Frontal cortex (tissue), 4 donors: ENCODE measurements at places on chromosomes 13 and 19.

DNA sequence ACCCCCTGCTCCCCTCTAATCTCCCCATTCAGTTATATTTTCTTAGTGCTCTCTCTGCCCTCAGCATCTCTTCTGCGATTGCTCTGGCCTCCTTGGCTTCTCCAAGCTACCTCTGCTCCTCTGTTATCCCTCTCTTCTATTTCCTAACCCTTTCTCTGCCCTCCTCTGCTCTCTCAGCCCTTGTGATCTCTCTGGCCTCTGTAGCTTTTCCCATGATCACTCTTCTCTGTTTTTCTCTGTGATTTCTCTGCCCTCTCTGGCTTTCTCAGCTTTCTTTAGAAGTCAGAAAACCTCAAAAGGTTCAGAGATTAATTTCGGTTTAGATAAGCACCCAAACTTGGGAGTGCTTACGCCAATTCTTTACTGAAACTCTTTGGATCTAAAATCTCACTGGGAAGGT lies 795.0 kb downstream of the DIAPH3 start:
- no peak for DNase-seq

GRCh38 chr19:29806098-29806866 lies 5.5 kb upstream of the CCNE1 start:
- DNase-seq = no peak

GRCh38 chr13:46475541-46475991 lies 77.4 kb upstream of the LRCH1 start:
- DNase-seq = no peak

GRCh38 chr19:36054733-36055686 lies at the start of gene WDR62:
TSS of gene WDR62 (plus strand) at chr19:36054897. CDS start at chr19:36054972, 75 bp downstream.
- peak; percentile 95 for DNase-seq

DNA sequence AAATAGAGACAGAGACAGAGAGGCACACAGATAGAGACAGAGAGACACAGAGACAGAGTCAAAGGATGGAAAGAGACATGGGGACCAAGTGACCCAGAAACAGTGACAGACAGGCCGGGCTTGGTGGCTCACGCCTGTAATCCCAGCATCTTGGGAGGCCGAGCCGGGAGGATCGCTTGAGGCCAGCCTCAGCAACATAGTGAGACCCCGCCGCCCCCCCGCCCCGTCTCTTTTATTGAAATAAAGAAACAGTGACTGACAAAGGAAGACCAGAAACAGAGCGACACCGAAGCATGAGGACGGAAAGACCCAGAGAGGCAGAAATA lies 848 bp upstream of the NECTIN2 start:
- no peak for DNase-seq

DNA sequence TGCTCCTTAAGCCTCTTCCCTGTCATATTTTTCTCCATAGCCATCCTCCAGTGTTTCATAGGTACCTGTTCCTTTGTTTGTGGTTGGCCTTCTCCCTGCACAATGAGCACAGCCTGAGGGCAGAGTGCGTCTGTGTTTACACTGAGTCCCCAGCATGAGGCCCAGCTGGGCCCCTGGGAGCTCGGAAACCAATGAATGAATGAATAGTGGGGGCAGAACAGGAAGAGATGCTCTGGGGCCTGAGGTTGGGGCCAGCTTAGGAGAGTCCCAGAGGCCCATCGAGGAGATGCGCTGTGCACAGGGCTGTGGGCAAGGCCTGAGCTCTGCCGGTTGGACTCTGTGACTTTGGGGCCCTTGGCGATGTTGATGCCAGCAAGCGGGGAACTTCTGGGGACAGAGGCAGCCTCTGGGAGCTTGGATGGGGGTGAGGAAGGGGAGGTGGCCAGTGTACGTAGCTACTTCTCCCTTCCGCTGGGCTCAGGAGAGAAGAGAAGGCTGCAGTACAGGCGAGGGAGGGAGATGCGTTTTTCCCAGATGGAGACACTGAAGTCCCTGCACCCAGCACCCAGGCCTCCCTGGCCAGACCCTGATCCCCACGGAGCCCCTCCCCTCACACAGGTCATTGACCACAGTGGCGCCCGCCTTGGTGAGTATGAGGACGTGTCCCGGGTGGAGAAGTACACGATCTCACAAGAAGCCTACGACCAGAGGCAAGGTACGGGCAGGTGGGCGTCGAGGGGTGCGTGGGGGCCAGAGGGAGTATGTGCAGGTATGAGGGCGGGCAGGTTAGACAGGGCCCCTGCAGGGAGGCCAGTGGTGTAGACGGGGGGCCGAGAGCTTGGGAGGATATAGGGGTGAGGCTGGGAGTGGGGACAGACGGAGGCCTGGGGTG lies 5.1 kb downstream of the TBCB start:
- no peak for DNase-seq

DNA sequence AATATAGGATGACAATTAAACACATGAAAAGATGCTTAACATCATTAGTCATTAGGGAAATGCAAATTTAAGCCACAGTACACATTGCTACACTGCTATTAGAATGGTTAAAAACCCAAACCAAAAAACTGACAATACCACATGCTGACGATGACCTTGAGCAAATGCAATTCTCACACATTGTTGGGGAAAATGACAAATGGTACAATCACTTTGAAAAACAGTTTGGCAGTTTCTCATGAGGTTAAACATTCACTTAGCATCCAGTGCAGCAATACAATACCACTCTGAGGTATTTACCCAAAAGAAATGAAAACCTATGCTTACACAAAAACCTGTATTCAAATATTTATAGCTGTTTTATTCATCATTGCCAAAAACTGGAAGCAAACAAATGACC lies 11.3 kb downstream of the FLT3 start:
- DNase-seq = no peak

DNA sequence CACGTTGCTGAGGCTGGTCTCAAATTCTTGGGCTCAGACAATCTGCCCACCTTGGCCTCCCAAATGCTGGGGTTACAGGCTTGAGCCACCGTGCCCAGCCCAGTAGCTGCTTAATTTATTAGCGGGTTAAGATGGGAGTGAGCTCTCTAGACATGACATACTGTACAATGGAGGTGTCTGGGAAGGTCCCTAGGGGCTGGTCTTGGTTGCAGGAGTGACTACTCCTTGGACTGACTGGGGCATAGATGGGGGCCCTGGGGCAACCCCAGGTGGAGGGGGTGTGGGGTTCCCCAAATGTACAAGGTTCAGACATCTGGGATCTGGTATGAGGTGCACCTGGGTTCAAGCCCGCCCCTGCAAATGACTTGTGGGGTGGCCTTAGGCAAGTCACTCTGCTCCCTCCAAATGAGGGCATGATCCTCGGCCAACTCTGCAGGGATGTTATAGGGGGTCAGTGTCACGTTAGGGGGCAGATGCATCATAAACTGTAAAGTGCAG lies 12.8 kb downstream of the CIB3 start:
- no peak for DNase-seq

DNA sequence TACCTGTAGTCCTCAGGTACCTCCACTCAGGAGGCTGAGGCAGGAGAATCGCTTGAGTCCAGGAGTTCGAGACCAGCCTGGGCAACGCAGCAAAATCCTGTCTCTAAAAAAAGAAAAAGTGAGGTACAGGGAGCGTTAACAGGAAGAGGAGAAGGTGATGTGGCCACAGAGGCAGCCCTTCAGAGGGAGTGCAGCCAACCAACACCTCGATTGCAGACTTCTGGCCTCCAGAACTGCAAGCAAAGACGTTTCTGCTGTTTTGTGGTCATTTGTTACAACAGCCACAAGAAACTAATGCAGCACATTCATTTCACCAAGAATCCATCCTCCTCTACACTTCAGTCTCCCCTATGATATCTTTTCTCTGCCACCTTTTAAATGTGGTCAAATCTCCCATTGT lies 145.2 kb downstream of the USP12 start:
- no peak for DNase-seq

DNA sequence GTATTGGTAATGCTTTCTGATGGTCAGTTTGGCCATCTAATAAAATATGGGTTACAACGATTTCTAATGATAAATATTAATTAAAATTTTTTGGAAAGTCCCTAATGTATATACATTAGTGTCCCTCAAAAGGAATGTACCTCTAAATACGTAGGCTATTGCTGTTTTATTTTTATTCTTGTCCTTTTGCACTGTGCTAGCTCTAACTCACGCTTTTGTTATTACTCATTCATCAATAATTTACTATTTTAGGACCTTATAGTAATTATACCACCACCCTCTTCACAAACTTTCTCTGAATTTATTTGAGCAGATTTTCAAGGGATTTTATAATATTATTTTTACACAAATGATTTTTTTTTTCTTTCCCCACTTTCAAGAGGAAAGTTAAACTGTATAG lies 795.9 kb upstream of the PCDH9 start:
- no peak for DNase-seq

GRCh38 chr19:32313569-32314265 lies 31.7 kb upstream of the ZNF507 start:
- DNase-seq = no peak

GRCh38 chr19:2728783-2729387 lies 7.7 kb upstream of the DIRAS1 start:
- no peak for DNase-seq

DNA sequence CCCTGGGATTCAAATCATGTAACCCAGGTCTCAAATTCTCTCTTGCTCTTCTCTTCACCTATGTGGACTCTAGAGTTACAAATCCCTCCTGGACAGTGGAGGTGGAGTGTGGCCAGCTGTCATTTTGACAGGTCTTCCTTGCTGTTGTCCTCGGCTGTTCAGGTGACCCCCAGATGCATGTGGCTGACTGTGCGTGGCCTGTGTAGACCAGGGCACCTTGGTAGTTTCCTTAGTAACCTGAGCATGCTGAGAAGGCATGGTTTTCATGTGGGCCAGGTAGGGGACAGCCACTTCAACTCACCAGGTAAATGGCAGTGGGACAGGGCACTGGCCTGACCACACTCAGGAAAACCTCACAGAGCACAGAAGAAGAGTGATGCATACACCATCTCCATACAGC lies 155.0 kb upstream of the TSHZ3 start:
- no peak for DNase-seq

DNA sequence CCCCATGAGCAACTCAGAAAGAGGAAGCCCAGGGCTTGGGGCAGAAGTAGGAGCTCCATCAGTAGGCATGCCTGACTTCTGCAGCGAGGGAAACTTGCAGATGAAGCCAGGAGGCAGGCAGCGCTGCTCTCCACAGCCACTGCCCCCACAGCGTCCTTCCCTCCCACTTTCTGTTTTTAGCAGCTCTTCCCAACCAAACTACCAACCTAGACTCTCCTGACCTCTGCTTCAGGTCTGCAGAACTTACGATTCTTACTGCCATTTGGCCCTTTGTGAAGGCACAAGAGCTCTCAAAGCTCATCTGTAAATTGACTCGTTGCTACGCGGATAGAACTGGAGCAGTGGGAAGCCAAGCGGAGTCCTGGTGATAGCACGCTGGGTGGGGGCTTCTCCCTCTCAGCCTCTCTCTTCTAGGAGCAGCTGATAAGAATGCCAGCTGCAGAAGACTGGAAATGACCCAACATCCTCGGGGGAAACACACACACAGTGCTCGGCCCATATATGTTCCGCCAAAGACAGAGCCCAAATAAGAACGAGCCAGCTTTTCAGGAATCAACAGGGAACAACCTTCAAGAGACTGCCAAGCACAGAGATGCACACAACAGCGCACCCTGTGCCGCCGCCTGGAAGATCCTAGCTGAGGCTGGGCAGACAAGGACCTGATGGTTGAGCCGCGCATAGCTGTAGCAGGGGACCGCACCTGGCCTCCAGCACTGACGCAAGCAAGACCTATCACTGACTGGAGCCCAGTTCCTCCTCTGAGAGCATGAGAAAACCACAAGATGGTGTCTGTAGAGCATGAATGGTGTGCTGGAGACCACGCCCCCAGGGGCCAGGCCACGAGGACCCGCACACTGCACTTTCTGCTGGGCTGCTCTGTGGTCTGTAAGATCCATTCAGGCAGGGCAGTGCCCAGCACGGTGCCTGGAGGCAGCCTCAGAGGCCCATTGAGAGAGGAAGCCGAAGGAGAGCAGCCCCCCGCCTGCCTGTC lies 15.9 kb upstream of the SLC35E1 start:
- DNase-seq = no peak

DNA sequence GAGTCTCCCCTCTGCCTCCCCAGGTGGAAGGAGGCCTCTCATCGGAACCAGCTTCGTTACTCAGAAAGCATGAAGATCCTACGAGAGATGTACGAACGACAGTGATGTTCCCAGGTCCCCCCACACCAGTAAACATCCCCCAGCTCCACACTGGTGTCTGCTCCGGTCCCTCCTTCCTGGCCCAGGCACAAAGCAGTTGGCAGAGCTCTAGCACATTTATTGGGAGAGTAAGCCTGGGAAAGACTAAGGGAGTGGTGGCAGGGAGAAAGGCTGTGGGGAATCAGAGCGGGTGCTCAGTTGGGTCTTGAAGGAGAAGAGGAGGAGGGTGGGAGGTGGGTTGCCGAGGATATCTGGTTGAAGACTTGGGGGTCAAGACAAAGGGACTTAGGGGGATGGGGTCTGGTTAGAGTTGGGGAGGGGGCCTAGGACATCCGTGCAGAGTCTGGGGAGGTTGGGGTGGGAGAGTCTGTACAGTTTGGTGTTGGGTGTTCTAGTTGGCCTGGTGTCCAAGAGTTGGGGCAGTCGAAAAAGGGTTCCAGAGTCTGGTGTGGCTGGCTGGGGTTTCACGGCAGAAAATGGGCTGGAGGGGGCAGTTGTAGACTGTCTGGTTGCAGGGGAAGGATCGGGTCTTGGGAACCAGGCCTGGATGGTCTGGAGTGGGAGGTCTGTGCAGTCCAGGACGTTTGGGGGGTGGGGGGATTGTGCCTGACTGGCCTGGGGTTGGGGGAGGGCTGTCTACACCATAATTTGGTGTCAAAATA lies 2.3 kb downstream of the HSPB6 start:
- no peak for DNase-seq

GRCh38 chr13:45327253-45327955 lies 13.6 kb downstream of the TPT1 start:
- no peak for DNase-seq

DNA sequence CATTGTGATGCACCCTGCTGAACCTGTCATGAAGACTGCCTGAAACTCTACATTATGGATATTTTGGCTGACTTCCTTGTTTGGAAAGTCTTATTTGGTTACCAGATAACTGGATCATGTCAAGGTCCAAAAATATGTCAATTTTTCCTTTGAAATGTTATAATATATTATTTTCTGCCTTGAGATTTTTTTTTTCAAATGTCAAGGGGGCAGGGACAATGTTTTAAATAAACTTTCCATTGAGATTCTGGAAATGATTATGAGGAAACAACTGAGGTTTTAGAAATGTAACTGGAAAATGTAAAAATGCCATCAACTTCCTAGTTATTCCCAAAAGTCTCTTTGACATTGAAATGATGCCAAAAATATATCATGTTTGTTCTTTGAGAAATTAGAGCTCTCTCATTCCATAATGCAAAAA lies 117.0 kb downstream of the RFC3 start:
- DNase-seq = no peak

GRCh38 chr19:34274827-34275625 lies 20.7 kb downstream of the GARRE1 start:
- DNase-seq = no peak

DNA sequence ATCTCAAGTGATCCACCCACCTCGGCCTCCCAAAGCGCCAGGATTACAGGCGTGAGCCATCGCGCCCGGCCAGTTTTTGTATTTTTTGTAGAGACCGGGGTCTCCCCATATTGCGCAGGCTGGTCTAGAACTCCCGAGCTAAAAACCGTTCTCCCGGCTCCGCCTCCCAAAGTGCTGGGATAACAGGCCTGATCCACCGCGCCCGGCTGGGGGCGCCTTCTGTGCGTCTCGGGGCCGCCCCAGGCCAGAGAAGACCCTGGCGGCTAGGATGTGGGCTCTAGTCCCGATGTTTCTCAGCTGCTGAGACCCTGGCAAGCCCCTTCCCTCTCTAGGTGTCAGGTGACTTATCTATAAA lies 3.6 kb downstream of the ARHGAP45 start:
- no peak for DNase-seq

GRCh38 chr13:44498969-44499368 lies 77.2 kb downstream of the TSC22D1 start:
- DNase-seq = no peak

- DNase-seq = no peak
Measured at GRCh38 chr19:37951816-37952210, 44.8 kb downstream of the SIPA1L3 start.
